ENCODE measurements at places on chromosomes 5 and 9. TPM values are rescaled to one million over a fixed set of nuclear protein-coding genes. Genes with fewer than 3 reads are reported as not detected.

SPZ1 gene
- total RNA-seq: not detected

SHOC1 gene
- 0.37 TPM for total RNA-seq

ST8SIA4 gene
- total RNA-seq: 2.0 TPM

PCDHGA2 gene
- 2.0 TPM for total RNA-seq

SLC36A2 gene
- not detected for total RNA-seq

NPR3 gene
- total RNA-seq: not detected

FBLL1 gene
- total RNA-seq: 0.95 TPM

SPATA31C1 gene
- not detected for total RNA-seq

IRX2 gene
- total RNA-seq: 5.8 TPM

MCIDAS gene
- 4.2 TPM for total RNA-seq

DMRTA1 gene
- not detected for total RNA-seq

SKP2 gene
- total RNA-seq: 25.5 TPM

PCDHGA5 gene
- 0.66 TPM for total RNA-seq

DMAC1 gene
- total RNA-seq: 23.3 TPM
